ENCODE measurements at places on chromosomes 4 and X. TPM values are rescaled to one million over a fixed set of nuclear protein-coding genes. Genes with fewer than 3 reads are reported as not detected.

The GPC3 gene
- 52.9 TPM for total RNA-seq

The MAOA gene
- 147 TPM for total RNA-seq

The OCIAD1 gene
- 90.2 TPM for total RNA-seq

The TEX13B gene
- not detected for total RNA-seq

The TAF7L gene
- not detected for total RNA-seq

All from upper lobe of left lung (tissue), 6 donors.